ENCODE measurements at places on chromosomes 6 and 20.

DNA sequence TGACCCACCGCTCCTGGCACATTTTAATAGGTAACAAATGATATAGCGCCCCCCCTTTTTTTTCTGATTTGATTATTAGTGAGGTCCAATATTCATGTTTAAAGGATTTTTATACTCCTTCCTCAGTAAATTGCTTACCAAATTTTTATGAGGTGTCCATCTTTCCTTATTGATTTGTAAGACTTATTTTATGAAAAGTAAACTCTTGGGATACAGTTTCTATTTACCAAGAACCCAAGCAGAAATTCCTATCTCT is 25.1 kb downstream of the TRIM27 start:
- no peak for DNase-seq

DNA sequence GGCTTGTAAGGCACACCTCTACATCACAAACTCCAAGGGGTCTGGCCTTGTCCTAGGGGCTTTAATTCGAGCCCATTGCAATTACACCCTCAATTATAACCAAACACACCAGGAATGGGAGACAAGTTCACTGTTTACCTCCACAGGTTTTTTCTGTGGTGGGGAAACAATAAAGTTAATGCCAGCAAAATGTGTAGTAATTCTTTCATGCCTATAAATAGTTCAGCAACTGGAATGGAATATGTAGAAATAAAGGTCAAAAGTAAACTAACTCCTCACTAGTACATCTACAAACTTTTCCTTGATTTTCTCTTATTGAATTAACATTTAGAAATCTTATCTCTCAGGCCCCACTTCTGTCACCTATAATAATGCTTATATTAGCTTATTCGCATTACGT is 27.1 kb upstream of the RIPK1 start:
- DNase-seq: no peak

- no peak for DNase-seq
These were observed 88.6 kb upstream of the MOCS1 start for GRCh38 chr6:40022867-40023266.

GRCh38 chr20:36175475-36175995 is 21.0 kb downstream of the EPB41L1 start:
- no peak for DNase-seq

GRCh38 chr6:125274935-125275334 is 26.8 kb downstream of the HDDC2 start:
- DNase-seq: no peak

GRCh38 chr20:19259141-19259591 is 46.7 kb downstream of the SLC24A3 start:
- DNase-seq: no peak

GRCh38 chr6:151148111-151148510 is 91.7 kb upstream of the AKAP12 start:
- no peak for DNase-seq

- no peak for DNase-seq
These were observed 11.9 kb upstream of the NPBWR2 start for GRCh38 chr20:64119301-64119680.

DNA sequence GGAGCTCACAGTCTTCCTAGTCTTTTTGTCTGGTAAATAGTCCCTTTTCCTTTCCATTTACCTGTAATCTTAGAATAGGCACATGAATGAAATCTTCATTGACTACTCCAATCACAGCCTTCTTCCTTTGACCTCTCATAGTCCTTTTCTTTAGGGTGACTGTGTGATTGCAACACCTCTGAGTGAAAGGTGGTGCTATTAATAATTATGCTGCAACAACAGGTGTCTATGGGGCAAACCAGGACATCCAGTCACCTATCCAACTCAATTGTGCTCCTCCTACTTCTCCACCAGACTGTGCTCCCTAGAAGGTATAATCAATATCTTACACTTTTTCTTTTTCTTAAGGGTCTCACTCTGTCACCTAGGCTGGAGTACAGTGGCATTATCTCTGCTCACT is 29.4 kb downstream of the RIPOR2 start:
- DNase-seq: no peak

GRCh38 chr6:130138909-130139242 is 83.9 kb downstream of the SAMD3 start:
- DNase-seq: no peak

GRCh38 chr6:142155895-142156757 is 9.1 kb downstream of the VTA1 start:
- no peak for DNase-seq

DNA sequence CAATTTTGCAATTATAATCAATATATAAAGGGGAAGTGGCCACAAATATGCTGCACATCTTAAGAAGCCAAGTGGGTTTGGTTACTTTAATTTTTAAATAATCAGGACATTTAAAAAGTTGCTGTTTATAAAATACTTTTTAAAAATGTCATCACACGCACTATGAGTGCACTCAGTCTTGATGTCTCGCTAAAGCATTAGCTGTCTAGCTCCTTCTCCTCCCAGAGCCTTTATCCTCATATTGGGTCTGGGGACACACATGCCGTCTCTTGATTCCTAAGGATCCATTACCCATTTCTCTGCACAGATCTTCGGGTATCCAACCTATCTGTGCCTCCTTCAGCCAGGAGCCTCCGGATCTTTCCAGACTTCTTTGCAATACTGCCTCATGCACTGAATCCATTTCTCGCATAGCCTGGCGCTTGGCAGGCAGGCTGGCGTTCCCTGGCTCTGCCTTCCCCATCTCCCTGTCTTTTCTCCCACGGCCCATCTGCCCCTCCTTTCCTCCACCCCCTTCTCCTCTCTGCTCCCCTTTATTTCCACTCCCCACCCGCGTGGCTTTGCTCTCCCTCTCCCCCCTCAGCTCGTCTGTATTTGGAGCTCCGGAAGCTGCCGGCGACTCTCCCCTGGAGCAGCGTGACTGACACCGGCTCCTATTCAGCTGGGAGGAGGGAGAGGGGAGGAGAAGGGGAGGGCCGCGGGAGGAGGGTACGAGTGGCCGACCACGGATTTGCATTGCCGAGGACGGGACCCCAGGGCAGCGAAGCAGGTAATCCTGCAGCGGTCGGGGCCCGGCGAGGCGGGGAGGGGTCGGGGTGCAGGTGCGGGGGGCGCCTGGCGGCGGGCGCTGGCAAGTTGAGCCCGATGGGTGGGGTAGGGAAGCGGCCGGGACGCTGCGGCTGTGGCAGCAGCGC is at the start of gene CAP2:
Gene CAP2, plus strand, starts transcription at position 618 of the 914 bp plus-strand sequence. CDS start 27,961 bp downstream, outside the sequence.
- no peak for DNase-seq

DNA sequence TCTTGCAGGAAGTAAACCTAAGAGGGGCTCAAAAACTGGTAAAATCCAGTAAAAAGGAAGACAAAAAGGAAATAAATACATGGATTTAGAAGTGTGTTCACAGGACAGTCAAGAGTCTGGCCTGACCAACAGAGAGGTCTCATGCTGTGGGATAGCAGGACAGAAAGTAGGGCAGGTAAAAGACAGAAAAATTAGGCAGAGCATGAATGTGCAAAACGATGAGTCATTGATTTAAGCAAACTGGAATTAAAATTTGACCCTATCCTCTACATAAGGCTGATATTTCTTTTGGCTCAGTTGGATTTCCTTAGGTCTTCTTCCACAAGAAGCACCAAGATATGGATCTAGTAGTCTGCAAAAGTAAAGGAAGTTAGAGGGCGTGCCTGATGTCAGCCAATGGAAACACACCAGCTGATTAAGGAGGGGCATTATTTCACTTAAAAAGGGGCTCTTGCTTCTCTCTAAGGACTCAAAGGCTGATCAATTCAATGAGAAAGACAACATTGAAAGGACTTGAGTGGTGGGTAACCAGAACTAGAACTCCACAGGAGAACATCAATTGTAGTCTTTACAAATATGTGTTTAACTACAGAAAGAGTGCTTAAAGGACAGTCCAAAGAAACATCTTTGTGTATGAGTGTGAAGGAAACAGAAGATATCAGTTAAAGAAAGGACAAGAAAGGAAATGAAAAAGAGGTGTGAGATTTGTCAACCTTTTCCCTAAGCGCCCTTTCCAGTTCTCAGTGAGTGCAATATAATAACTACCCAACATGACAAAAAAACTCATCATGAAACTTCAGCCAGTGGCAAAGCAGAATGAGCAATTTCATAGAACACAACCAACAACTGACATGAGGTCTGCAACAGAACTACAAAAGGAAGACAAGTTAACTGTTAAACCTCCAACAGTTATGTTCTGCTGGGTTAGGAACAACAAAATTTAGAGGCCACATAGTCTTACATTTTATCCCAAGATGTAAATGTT is 19.4 kb upstream of the MYB start:
- no peak for DNase-seq

DNA sequence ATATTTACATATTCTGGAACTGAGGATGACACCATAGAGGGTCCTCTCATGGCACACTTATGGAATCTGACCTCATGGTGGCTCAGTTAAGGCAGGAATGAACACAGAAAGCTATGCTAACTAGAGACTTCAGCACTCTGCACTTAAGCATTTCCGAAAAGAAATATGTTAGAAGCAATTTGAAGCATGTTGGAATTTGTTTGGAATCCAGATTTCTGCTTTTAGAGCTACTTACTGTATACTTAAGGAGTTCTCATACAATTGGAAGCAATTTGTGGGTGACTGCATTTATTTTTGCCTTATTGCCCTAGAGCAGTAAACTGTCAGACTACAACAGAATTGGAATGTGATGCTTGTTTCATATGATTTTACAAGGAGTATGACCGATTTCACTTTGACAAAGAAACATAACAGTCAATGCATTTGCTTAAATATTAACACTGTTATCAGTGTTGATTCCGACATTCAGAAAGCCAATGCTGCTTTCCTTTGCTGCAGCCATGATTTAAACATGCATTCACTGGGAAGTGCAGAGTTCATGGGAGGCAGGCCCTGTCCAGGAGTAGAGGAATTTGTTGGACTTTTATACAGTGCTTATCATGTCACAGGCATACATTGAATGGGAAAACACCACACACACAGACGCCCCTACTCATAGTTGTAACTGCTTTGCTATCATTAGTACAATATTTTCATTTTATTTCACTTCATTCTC is 244.4 kb downstream of the SAMD5 start:
- DNase-seq: no peak

DNA sequence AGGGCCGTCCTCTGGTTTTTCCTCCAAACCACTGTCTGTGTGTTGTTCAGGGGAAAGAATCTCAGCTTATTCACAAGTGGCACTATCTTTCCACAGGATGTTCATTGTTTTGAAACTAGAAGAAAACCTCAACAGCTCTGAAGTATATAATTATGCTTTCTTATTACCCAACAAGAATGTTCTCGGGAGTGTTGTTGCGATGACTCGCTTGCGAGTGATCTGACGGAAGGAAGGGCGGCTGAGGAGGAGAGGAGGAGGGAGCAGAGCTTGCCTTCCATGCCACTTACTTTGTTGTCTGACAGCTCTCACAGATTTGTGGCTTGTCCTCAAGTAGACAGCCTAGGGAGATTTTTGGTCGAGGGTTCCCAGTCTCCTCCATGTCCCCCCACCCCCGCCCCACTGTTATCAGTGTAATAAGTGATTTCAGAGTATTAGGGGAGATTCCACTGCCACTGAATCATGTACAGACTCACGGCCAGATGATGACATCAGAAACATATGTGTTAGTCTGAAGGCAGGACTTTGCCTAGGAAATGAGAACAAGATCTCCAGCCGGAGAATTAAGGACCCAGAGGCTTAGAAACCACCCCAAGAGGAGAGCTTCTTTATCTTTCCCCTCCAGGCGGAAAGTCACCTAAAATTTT is 80.7 kb upstream of the CCN6 start:
- no peak for DNase-seq

Measured in CMK (cell line).